Right atrium auricular region (tissue), 2 donors: ENCODE measurements at places on chromosomes 12 and 14. TPM values are rescaled to one million over a fixed set of nuclear protein-coding genes. Genes with fewer than 3 reads are reported as not detected.

TMEM63C gene
- total RNA-seq: not detected

SCN8A gene
- 0.24 TPM for total RNA-seq

KRT74 gene
- 2.9 TPM for total RNA-seq

GLT1D1 gene
- total RNA-seq: not detected

SLC5A8 gene
- not detected for total RNA-seq

FOXG1 gene
- not detected for total RNA-seq

ING4 gene
- total RNA-seq: 22.6 TPM

GLS2 gene
- total RNA-seq: 1.7 TPM

CCDC177 gene
- not detected for total RNA-seq

NANOG gene
- total RNA-seq: not detected

SERPINA3 gene
- total RNA-seq: 330 TPM

GZMB gene
- 2.0 TPM for total RNA-seq

NDRG2 gene
- total RNA-seq: 360 TPM

RNASE4 gene
- total RNA-seq: 44.4 TPM

HAL gene
- 0.93 TPM for total RNA-seq

ARHGAP9 gene
- 4.2 TPM for total RNA-seq

JPH4 gene
- not detected for total RNA-seq

KRT82 gene
- total RNA-seq: not detected

L3HYPDH gene
- 29.8 TPM for total RNA-seq

BIN2 gene
- 4.6 TPM for total RNA-seq

GRIP1 gene
- 12.6 TPM for total RNA-seq

FAIM2 gene
- 9.8 TPM for total RNA-seq

KCNK10 gene
- not detected for total RNA-seq

CISTR gene
- total RNA-seq: not detected

ASCL1 gene
- total RNA-seq: not detected

GNB3 gene
- 1.5 TPM for total RNA-seq

MGP gene
- 454 TPM for total RNA-seq

HCAR3 gene
- not detected for total RNA-seq

WNT1 gene
- total RNA-seq: not detected

CFAP54 gene
- 0.28 TPM for total RNA-seq

GLI1 gene
- total RNA-seq: not detected

MMP17 gene
- 3.2 TPM for total RNA-seq

MMP19 gene
- total RNA-seq: 5.0 TPM

NPFF gene
- total RNA-seq: not detected

RNASE7 gene
- total RNA-seq: not detected

NCKAP5L gene
- total RNA-seq: 18.6 TPM

B4GALNT3 gene
- total RNA-seq: 29.0 TPM

SLC16A7 gene
- total RNA-seq: 139 TPM

TESPA1 gene
- total RNA-seq: 0.19 TPM

SOAT2 gene
- not detected for total RNA-seq

OR6C2 gene
- total RNA-seq: not detected

CARMIL3 gene
- total RNA-seq: not detected

TAS2R7 gene
- not detected for total RNA-seq

DTX3 gene
- total RNA-seq: 22.3 TPM

LYZ gene
- 10.8 TPM for total RNA-seq
